Fibroblast of skin of right biceps (primary cell): ENCODE measurements at places on chromosomes 11 and 22.
A peak's percentile ranks its signal among the peaks of the same experiment; 100 is the strongest.

- no peak for DNase-seq
Observed at GRCh38 chr22:29570456-29570855, 10.5 kb downstream of the NIPSNAP1 start.

- DNase-seq: no peak
Observed at GRCh38 chr11:11043721-11044120, 185.9 kb upstream of the ZBED5 start.

DNA sequence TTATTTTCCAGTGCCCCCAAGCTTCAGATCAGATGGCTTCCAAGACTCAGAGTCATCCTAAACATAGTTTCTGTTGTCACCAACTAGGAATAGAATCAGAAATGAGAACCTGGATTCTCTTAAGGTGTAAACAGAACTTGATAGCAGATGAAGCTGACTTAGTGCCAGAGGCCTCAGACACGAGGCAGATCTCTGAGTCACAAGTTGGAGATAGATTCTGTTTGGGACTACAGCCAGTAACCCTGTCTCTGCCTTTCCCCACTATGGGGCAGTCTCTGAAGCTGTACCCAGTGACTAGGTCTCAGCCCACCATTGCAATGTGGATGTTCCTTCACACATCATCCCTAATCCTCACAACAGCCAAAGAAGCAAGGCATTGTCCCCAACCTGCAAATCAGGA is 25.4 kb downstream of the NEU3 start:
- peak; percentile 85 for DNase-seq

GRCh38 chr11:60918251-60918938 is 4.4 kb downstream of the TMEM109 start:
- DNase-seq: no peak

GRCh38 chr11:123510579-123510905 is 80.5 kb downstream of the GRAMD1B start:
- no peak for DNase-seq

GRCh38 chr11:46916286-46917108 is 1.9 kb downstream of the LRP4 start:
- DNase-seq: peak; percentile 88

GRCh38 chr22:36374603-36375024 is 13.2 kb downstream of the MYH9 start:
- peak; percentile 58 for DNase-seq

DNA sequence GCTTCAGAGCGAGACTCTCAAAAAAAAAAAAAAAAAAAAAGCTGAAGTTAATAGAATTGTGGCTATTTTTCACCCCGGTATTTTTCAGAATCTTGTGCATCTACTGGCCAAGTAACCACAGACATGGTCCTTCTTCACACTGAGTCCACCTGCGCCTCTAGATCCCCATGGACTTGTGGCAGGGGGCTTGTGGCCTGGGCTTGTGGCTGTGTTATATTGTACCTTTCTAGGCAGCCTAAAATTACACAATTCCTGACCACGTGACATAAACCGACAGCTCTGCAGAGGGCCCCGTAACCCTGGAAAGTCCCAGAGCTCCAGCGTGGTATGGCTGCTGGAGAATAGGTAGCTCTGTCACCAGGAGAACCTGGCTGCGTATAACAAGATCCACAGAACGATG is 10.9 kb upstream of the NAALADL1 start:
- DNase-seq: no peak

GRCh38 chr11:15123849-15124248 is 9.1 kb downstream of the INSC start:
- peak; percentile 88 for DNase-seq

DNA sequence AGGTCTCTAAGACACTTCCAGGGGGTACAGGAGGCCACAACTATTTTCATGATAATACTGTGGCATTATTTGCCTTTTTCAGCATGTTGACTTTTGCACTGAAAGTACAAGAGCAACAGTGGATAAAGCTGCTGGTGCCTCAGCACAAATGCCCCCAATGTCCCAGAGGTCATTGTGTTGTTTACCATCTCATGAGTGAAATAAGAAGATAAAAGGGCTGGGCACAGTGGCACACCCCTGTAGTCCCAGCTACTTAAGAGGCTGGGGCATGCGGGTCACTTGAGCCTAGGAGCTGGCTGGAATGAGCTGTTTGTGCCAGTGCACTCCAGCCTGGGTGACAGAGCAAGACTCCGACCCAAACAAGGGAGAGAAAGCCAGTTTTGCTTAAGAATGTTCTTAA is 72.6 kb upstream of the RAB1B start:
- DNase-seq: no peak

DNA sequence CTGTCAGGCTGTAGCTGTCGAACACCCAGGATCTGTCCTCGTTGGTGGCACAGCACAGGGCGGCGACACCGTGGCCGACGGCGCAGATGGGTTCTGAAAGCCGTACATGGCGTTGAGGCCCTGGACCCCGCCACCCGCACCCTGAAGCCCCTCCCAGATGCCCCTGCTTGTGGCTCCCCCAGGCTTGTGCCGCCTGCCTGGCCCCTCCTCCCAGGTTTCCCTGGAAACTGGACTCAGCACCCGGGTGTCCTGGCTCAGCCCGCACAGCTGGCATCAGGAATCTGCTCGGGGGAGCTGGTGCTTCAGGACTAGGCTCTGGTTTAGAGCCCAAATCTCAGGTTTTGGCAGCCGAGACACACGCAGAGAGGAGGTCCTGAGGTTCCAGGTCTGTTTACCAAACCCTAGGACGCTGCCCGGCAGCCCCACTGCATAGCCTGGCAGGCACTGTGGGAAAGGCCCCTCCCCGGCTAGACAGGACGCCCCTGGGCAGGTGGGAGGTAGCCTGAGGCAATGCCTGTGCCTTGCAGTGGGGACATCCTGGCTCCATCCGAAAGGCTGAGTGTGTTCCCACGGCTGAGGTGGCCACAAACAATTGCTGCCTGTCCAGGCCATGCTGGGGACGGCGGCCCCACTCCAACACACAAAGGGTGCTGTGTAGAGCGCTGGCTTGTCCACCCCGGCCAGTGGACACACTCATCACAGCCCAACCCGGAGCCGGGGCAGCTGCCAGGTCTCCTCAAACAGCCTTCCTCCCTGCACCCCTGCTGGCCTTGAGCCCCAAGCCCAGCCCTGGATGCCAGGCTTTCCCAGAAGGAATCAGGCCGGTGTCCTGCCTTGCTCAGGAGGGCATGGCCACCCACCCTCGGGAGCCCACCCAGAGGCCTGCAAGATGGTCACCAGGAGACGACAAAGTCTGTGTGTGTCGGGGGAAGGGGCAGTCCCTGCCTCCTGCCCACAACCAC is 4.6 kb downstream of the GATD1 start:
- DNase-seq: no peak

DNA sequence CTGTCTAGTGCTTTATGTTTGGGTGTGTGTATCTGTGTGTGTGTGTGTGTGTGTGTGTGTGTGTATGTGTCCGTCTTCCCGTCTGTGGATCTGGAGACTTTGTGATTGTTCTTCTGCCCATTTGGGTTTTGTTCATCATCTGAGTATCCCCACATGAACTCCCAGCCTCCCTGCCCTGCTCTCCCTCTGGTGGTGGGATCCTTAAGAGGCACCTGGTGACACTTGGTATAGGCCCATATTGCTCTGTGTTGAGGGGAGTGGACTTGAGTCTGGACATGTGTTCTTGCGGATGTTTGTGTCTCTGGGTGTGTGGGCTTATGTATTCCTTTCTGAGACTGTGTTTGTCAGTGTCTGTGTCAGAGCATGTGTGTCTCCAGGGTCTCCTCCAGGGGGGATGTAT is 15.3 kb downstream of the RCOR2 start:
- no peak for DNase-seq

- DNase-seq: peak; percentile 94
Observed at GRCh38 chr11:72141066-72141465, 5.5 kb downstream of the FOLR3 start.

DNA sequence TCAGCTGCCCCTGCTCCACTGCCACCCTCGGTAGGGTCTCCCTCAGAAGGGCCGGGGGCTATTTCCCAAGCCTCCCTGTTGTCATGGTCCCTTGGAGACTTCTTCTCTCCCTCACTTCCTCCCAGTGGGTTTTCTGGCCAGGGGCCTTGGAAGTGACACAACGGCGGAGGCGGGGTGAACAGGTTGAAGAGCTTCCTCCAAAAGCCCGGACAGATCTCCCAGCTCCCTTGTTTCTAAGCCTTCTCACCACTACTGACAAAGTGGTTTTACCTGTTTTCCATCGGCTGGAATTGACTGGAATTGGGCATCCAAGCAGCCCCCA is 14.5 kb downstream of the MYH9 start:
- no peak for DNase-seq

DNA sequence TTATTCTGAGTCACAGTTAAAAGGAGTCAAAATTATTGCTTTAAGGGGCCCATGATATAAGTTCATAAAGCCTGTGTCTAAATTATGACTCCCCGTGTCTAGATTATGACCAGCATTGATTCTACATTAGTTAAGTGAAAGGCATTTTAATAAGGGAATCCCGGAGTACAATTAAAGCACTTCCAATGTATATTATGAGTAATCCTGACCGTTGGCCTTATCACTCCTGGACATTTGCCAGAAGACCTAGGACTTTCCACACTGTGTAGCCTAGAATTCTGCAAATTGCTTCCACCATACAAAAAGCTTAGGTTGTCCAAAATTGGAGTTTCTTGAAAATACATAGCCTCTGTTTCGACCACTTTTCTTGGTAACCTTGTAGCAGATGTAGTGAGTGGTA is 1292.6 kb downstream of the LRRC4C start:
- no peak for DNase-seq

- peak; percentile 70 for DNase-seq
Observed at GRCh38 chr11:133956650-133957633, at the start of gene IGSF9B. Gene IGSF9B, minus strand, starts transcription at chr11:133956968. Its CDS starts 214 bp downstream, at chr11:133956754.

- no peak for DNase-seq
Observed at GRCh38 chr11:88297421-88297820, 40.1 kb downstream of the CTSC start.

- DNase-seq: no peak
Observed at GRCh38 chr11:117580866-117581265, 216.2 kb downstream of the DSCAML1 start.

- DNase-seq: no peak
Observed at GRCh38 chr22:48829908-48830307, 997.8 kb downstream of the BRD1 start.

DNA sequence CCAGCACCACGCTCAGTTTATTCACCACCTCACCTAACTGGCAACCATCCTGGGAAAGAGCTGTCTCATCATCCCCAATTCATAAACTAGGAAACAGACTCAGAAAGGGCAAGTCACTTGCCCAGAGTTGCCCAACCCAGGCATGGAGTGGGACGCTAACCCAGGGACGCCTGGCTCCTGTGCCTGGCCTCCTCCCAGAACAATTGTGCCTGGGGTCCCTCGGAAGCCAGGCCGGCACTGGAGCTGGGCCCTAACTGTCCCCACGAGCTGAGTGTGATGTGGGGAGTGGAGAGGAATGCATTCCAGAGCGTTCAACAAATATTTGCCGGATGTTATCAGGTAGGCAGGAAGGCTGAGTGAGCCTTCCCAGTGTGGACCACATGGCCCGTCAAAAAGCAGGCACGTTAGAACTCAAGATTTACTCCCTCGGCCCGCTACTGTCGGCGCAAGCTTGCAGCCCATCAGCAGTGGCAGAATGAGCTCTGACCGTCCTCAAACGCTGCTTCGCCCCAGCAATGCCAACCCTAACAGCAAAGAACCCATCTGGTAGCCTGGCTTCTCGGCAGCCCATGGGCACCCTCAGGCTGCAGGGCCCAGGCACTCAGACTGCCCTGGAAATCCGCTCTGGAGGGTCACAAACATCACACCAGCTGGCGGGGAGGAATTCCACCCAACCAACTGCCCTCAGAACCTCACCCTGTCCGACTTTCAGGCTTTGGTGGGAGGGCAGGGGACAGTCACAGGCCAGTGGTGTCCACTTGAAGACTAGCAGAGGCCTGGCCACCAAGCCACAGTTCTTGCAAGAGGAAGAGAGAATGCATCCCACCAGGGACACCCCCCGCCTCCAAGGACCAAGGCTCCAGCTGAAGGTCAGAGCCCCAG is 35.6 kb downstream of the MYH9 start:
- no peak for DNase-seq

- no peak for DNase-seq
Observed at GRCh38 chr22:25000686-25001085, 48.2 kb downstream of the KIAA1671 start.

DNA sequence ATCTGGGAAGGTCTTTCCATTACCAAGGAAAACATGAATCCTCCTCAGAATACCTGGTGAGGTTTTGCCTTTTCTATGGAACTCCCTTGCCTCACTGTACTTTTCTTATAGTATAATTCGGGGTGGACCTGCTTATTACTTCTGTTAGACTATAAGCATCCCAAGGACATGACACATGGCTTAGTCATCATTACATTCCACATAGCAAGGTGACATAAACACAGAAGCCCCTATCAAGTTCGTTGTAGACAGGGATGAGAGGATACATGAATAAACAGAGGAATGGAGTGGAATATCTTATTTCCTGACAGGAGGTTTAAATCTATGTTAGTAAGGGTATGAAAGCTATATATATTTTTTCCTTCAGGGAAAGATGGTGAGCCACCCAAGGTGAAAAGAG is 532.2 kb upstream of the CCDC90B start:
- DNase-seq: peak; percentile 65
